Activated CD4-positive, alpha-beta memory T cell treated with anti-CD3 and anti-CD28 coated beads, Interleukin-2, amount 10 ng/mL, durations not matched to agents 7 days and 5 days (primary cell): ENCODE measurements at places on chromosomes 6 and 20. TPM values are rescaled to one million over a fixed set of nuclear protein-coding genes. Genes with fewer than 3 reads are reported as not detected.

The CABLES2 gene
- total RNA-seq = 13.2 TPM

The BTNL2 gene
- total RNA-seq = not detected

The POPDC3 gene
- total RNA-seq = not detected

The ME1 gene
- total RNA-seq = 0.10 TPM

The ADGRF1 gene
- not detected for total RNA-seq

DNA sequence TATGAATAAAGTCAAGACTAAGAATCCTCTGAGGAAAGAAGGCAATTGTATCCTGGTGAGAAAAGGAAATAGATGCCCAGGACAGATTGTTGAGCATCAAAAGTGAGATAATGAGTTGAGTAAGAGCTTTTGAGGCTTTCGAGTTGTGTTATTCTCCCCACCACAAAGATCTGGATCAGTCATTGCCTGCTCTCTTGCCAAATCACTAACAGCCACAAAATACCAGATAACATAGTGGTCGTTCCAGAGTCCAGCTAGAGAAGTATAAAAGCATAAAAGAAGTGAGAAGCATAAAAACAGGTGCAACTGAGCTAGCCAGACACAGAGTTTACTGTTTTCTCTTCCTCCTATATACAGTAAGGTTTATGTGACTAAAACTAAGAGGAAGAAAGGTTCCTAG is 4.9 kb downstream of the SPINT4 start:
- H3K4me1 ChIP-seq = peaks cover 2% of the 10 kb centered on the region
- H3K36me3 ChIP-seq = no peaks in the 10 kb centered on the region
- H3K27me3 ChIP-seq = peaks cover 43% of the 10 kb centered on the region
- H3K27ac ChIP-seq = no peak overlapping the region

DNA sequence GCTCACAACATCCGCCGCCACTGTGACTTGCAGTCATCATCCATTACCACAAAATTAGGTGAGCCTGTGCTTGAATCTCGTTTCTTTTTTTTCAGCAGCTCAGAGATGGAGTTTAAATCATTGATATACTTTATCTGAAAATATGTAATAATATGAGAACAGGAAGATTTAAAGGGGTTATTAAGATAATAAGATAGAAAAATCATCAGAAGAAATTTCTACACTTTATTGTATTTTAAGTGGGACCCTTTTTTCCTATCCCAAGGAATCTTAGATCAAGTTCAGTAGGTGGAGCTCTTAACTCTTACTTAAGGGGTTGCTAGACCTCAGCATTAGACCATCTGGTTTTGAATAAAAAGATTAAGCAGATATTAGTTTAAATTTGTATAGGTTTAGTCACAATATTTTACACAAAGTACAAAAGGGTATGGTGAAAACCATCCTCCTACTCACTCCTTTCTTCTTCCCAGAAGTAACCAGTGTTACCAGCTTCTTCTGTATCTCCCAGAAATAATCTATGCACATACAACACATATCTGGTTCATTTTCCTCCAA is 9.4 kb upstream of the NCOA7 start:
- peaks cover 10% of the 10 kb centered on the region for H3K36me3 ChIP-seq
- H3K27me3 ChIP-seq = peaks cover 11% of the 10 kb centered on the region
- no peak overlapping the region for H3K27ac ChIP-seq
- peak; percentile 69 for DNase-seq
- peaks cover 15% of the 10 kb centered on the region for H3K4me1 ChIP-seq
- no peak overlapping the region for H3K4me3 ChIP-seq

DNA sequence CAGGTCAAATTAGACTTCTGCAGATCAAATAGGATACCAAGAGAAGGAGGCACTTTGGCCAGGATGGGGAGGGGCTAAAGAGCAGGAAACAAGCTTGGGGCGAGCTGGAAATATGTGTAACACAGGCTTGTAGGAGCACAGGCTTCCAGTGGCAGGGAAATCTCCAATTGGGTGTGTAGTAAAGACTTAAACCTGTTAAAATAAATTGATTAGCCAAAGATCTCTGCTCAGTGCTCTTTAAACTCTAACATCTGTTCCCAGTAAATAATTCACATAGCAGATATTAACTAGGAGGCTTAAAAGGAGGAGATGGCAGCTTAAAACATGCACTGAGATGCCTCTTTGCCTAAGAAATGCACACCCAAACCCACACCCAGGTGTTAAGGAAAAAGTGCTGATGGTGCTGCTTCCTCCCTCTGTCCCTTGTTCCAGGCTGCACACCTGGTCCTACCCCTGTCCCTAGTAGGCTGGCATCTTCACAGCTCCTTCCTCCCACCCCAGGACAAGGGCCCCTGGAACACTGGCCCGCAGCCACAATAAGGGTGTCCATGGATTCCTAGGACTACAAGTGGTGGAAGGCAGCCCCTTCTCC is 93.5 kb upstream of the MLN start:
- peaks cover 51% of the 10 kb centered on the region for H3K4me1 ChIP-seq
- no peak for DNase-seq
- H3K27me3 ChIP-seq = peaks cover 9% of the 10 kb centered on the region

GRCh38 chr20:63893999-63894357 is 948 bp upstream of the DNAJC5 start:
- H3K36me3 ChIP-seq = peaks cover 41% of the 10 kb centered on the region
- no peak for DNase-seq
- H3K27ac ChIP-seq = peak overlapping the region; percentile 72
- H3K27me3 ChIP-seq = no peaks in the 10 kb centered on the region
- H3K4me1 ChIP-seq = peaks cover 35% of the 10 kb centered on the region

DNA sequence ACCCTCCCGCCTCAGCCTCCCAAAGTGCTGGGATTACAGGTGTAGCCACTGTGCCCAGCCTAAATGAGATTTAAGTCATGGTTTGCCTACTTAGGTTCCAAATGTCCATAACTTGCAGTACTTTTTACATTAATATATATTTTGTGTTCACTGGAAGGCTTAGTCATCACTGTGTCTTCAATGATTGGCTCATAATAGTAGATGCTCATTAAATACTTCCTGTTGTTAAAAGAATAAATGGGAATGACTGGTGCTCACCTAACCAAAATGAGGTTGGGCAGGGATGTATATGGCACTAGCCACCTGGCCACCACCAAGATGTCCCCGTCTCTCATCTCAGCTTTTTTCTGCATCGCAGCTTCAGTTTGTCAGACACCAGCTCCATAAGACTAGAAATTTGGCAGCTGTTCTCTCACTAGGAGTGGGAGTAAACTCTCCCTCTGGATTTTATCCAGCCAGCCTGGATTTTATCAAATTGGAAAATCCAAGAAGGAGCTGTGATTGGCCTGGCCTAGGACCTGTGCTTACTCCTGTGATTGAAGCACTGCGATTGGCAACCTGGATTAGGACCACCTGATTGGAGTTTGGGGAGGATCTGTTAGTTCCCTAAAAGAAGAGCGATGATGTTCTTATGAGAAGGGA is 1.1 kb upstream of the GLO1 start:
- peaks cover 7% of the 10 kb centered on the region for H3K27me3 ChIP-seq
- no peak overlapping the region for H3K4me3 ChIP-seq
- H3K4me1 ChIP-seq = peaks cover 41% of the 10 kb centered on the region
- no peak overlapping the region for H3K27ac ChIP-seq
- DNase-seq = no peak

GRCh38 chr20:24964506-24964840 is 15.4 kb downstream of the CST7 start:
- peak; percentile 11 for DNase-seq
- H3K36me3 ChIP-seq = peaks cover 85% of the 10 kb centered on the region
- peaks cover 20% of the 10 kb centered on the region for H3K4me1 ChIP-seq
- no peaks in the 10 kb centered on the region for H3K27me3 ChIP-seq
- H3K27ac ChIP-seq = no peak overlapping the region

DNA sequence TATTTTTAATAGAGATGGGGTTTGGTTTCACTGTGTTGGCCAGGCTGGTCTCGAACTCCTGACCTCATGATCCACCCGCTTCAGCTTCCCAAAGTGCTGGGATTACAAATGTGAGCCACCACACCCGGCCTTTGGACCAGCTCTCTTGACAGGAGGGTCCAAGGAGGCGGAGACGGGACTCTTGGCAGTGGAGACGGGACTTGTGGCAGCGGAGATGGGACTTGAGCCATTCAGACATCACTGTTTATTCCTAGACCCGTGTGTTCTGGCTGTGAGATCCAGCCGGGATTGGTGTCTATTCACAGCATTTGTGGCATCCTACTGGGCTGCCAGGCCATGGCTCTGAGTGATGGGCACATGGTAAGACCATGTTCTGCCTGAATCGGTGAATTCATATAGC is 25.6 kb downstream of the PRPF6 start:
- peaks cover 68% of the 10 kb centered on the region for H3K36me3 ChIP-seq
- H3K27ac ChIP-seq = no peak overlapping the region
- H3K4me3 ChIP-seq = no peak overlapping the region
- DNase-seq = no peak
- H3K4me1 ChIP-seq = peaks cover 32% of the 10 kb centered on the region

- H3K36me3 ChIP-seq = no peaks in the 10 kb centered on the region
- H3K27ac ChIP-seq = no peak overlapping the region
- no peak overlapping the region for H3K4me3 ChIP-seq
- H3K27me3 ChIP-seq = no peaks in the 10 kb centered on the region
- H3K4me1 ChIP-seq = no peaks in the 10 kb centered on the region
Observed at GRCh38 chr6:74357321-74357720, 661.3 kb downstream of the CD109 start.

GRCh38 chr6:28515676-28516075 is at the start of gene GPX6:
Gene GPX6 (minus strand): TSS chr6:28515793. CDS start chr6:28515743, 50 bp downstream.
- DNase-seq = no peak
- no peak within 1 kb of the TSS for H3K27ac ChIP-seq
- no peaks in the 10 kb centered on the region for H3K4me1 ChIP-seq
- no peak within 1 kb of the TSS for H3K4me3 ChIP-seq

DNA sequence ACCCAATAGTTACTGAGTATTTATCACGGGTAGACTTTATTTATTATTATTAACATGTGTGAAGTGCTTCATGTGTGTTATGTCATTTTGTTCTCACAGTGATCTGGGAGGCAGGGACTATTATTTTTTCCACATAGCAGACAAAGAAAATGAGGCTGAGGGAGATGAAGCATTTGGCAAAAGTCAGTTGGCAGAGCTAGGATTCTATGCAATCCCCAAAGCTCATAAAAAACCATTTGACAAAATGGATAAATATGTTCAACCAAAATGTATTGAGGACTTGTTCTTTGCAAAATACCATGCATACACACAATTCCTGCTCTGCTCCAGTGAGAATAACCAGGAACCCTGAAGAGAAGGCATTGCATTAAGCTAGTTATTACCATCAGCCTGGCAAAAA is 184.4 kb downstream of the HS3ST5 start:
- no peak overlapping the region for H3K4me3 ChIP-seq
- H3K36me3 ChIP-seq = no peaks in the 10 kb centered on the region
- no peak for DNase-seq
- H3K4me1 ChIP-seq = no peaks in the 10 kb centered on the region

DNA sequence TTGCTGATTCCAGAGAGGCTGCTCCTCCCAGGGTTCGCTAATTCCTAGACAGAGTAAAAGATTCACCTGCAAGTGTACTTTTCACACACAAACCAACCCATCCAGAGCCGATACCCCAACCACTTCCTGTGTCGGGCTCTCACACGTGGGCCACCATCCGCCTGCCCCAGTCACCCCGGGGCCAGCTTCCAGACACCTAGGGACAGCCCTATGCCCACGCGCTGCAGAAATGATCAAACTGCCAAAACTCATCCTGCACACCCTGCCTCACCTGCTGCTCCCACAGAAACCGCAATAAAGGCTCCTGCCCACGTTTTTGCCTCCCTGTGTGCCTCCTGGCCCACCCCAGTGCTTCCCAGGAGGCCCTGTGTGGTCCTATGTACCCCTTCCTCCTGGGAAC is 59.5 kb downstream of the PSMG4 start:
- H3K4me3 ChIP-seq = no peak overlapping the region
- peaks cover 18% of the 10 kb centered on the region for H3K4me1 ChIP-seq
- H3K36me3 ChIP-seq = no peaks in the 10 kb centered on the region
- peak; percentile 39 for DNase-seq

- DNase-seq = no peak
- no peaks in the 10 kb centered on the region for H3K27me3 ChIP-seq
- H3K4me3 ChIP-seq = no peak overlapping the region
- no peaks in the 10 kb centered on the region for H3K4me1 ChIP-seq
- no peaks in the 10 kb centered on the region for H3K36me3 ChIP-seq
Observed at GRCh38 chr6:101700655-101701054, 307.1 kb downstream of the GRIK2 start.

DNA sequence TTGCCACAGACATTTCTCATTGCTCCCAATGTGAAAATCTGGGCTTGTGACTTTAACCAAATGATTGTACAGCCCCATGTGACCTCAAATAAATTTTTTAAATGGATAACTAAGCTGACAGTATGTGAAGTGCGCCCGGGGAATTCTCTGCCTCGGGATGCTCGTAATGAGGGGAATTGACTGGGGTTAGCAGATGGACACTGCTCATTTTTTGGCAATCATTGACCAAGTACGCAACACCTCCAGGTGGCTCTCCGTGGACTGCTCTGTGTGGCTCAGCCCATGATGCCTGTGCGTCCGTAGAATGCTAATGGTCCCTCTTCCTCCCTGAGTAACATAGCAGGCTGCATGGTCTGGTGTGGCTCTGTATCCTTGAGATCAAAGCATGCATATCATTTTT is 42.4 kb downstream of the FARS2 start:
- H3K4me3 ChIP-seq = no peak overlapping the region
- H3K27ac ChIP-seq = peak overlapping the region; percentile 87
- no peaks in the 10 kb centered on the region for H3K27me3 ChIP-seq
- peaks cover 45% of the 10 kb centered on the region for H3K4me1 ChIP-seq

DNA sequence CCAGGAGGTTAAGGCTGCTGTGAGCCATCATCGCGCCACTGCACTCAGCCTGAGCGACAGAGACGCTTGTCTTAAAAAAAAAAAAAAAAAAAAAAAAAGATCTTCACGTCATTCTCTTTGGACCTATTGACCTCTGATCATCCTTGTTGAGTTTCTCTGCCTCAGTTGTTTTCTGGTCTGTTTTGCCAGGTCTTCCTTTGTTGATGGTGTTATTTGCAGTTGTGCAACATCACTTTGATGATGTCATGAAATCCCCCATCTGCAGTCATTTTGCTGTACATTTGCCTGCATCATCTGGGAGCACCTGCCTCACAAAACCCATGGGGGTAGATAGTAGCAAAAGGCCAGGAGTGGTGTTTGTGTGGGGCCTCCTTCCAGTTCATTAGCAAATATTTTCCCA is 39.2 kb upstream of the CHMP4B start:
- no peak overlapping the region for H3K27ac ChIP-seq
- no peak overlapping the region for H3K4me3 ChIP-seq
- no peaks in the 10 kb centered on the region for H3K27me3 ChIP-seq
- peaks cover 20% of the 10 kb centered on the region for H3K36me3 ChIP-seq
- peaks cover 7% of the 10 kb centered on the region for H3K4me1 ChIP-seq

- DNase-seq = no peak
- peaks cover 9% of the 10 kb centered on the region for H3K27me3 ChIP-seq
- no peak overlapping the region for H3K4me3 ChIP-seq
- peaks cover 4% of the 10 kb centered on the region for H3K4me1 ChIP-seq
Observed at GRCh38 chr6:26350858-26351543, 14.0 kb upstream of the BTN3A2 start.

DNA sequence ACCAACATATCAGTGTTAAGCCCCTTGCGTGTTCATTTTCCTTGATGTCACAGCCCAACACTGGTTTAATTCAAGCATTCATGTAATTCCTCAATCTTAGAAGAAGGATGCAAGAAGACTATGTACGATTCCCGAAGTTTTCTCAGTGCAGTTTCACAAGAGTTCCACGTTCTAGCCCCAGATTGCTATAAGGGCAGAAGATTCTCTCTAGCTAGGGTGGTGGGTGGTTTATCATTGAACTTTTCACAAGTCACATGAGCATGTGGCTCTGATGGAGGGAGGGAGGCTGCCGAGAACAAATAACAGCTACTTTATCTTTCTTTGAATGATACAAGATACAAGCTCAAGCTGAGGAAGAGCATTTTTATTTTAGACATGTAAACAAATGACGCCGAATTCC is 71.9 kb upstream of the NHSL1 start:
- H3K4me1 ChIP-seq = peaks cover 1% of the 10 kb centered on the region
- no peaks in the 10 kb centered on the region for H3K36me3 ChIP-seq
- no peak for DNase-seq
